ENCODE measurements at places on chromosomes 6 and 20. TPM values are rescaled to one million over a fixed set of nuclear protein-coding genes. Genes with fewer than 3 reads are reported as not detected.

IDH3B gene
- total RNA-seq, result 130 TPM

DEF6 gene
- total RNA-seq, result 80.5 TPM

PACSIN1 gene
- total RNA-seq, result 1.6 TPM

TP53INP2 gene
- 3.5 TPM for total RNA-seq

MUC21 gene
- under 0.01 TPM for total RNA-seq

DXO gene
- total RNA-seq, result 36.4 TPM

NKAIN2 gene
- 16.7 TPM for total RNA-seq

KCNB1 gene
- under 0.01 TPM for total RNA-seq

RHAG gene
- total RNA-seq, result 3.5 TPM

PLCB1 gene
- 20.7 TPM for total RNA-seq

SLC4A11 gene
- 0.27 TPM for total RNA-seq

BHLHE23 gene
- total RNA-seq, result 1.3 TPM

HCRTR2 gene
- total RNA-seq, result not detected

NKX2-2 gene
- total RNA-seq, result not detected

C6orf58 gene
- not detected for total RNA-seq

PRL gene
- total RNA-seq, result under 0.01 TPM

GMEB2 gene
- total RNA-seq, result 11.8 TPM

VEGFA gene
- total RNA-seq, result 37.2 TPM

MLIP gene
- not detected for total RNA-seq

RBM38 gene
- total RNA-seq, result 63.3 TPM

LTB gene
- 31.0 TPM for total RNA-seq

LPA gene
- total RNA-seq, result not detected

ID1 gene
- 1,163 TPM for total RNA-seq

HLA-DQB2 gene
- total RNA-seq, result 3.2 TPM

CCDC170 gene
- not detected for total RNA-seq

WASF1 gene
- total RNA-seq, result 12.7 TPM

DYNLT2 gene
- total RNA-seq, result 2.7 TPM

All from hematopoietic multipotent progenitor cell (in vitro differentiated cells).